M059J (cell line): ENCODE measurements at places on chromosomes 4 and X. TPM values are rescaled to one million over a fixed set of nuclear protein-coding genes. Genes with fewer than 3 reads are reported as not detected.

- no peak for DNase-seq
Measured at GRCh38 chr4:70718811-70719604, 2.8 kb upstream of the RUFY3 start.

- DNase-seq, result no peak
Measured at GRCh38 chr4:107931775-107932321, 499 bp downstream of the CYP2U1 start.

DNA sequence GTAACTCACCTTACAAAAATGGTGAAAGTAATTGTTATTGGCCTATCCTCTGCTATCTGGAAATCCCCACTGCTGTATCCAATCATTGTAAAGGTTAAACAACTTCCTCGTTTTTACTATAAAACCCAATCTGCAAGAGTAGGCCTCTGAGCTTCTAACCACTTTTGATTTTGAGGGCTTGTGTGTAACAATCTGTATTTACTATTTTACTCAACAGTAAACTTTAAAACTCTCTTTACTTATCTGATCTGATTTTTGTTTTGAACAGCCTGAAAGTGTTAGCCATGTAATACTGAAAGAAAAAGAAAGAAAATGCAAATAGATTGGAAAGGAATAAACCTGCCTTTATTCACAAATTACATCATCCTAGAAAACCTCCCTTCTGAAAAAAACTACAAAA lies 63.1 kb downstream of the SLC10A7 start:
- DNase-seq, result no peak

- DNase-seq, result no peak
Measured at GRCh38 chrX:85454295-85454694, 74.8 kb upstream of the POF1B start.

- peak; percentile 68 for DNase-seq
Measured at GRCh38 chrX:123959281-123960063, 2.0 kb upstream of the STAG2 start.

GRCh38 chr4:96775501-96775900 lies 935.6 kb downstream of the PDHA2 start:
- DNase-seq, result no peak

DNA sequence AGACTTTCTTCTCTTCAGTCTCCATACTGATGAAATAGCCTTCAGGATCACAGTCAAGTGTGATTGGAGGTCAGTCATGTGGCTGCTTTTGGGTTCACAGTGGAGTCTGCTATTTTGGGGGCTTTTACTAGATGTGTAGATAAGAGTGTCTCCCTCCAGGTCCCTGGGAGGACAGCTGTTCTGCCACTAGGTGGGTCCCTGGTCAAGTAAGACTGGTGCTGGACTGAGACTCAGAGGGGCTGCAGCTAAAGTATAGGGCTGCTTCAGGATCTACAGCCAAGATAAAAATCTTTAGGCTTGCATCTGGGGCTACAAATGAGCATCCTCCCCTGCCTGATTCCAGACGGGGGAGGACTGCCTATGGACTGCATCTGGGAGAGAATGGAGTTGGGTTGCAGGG lies 200.7 kb upstream of the ANKRD50 start:
- no peak for DNase-seq

DNA sequence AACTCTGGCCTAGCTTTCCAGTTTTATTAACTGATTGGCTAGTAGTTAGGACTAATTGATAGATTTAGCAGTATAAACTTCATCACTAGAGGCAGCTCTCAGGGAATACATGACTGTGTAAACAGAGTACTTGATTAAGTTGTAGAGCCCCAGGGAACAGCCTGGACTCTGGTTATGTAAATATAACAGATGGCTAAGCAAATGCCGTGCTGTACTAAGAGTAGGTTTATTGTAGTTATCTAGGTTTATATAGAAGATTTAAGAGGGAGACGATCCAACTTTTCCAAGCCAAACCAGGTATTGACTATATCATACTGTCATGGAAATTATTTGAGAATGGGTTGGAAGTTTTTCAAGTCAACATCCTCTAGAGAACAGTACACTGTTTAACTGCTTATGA lies 463.4 kb upstream of the GRID2 start:
- no peak for DNase-seq

The AREG gene
- not detected in 2 replicates for total RNA-seq

The HPGD gene
- 2.6 and 3.7 TPM in 2 replicates for total RNA-seq

The DKK2 gene
- 0.25 and 0.74 TPM in 2 replicates for total RNA-seq
